Putamen (tissue), 1 donor: ENCODE measurements at places on chromosomes 1 and 21.

DNA sequence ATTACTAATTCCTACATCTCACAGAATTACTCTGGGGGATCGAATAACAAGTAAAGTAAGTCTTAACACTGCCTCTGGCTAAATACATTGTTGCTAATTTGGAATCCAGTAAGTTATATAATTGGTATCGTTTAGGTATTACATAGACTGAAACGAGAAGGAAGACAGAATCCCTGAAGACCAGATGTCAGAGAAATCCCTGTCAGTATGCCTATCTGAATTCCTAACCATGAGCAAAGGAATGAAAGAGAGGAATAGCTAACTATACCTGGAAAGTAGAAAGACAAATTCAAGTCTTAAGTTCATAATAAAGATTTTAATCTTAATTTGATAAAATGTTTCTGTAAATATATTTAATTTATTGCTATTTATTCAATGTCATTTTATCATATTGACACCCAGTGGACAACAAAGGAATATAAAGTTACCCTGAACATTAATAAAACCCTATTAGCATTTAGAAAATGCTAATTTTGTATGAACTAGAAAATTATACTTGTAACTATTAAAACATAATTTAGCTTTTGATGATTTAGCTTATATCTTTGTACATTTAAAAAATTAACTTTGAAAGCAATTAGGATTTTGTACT lies 11.4 kb downstream of the DEPDC1 start:
- DNase-seq = no peak

DNA sequence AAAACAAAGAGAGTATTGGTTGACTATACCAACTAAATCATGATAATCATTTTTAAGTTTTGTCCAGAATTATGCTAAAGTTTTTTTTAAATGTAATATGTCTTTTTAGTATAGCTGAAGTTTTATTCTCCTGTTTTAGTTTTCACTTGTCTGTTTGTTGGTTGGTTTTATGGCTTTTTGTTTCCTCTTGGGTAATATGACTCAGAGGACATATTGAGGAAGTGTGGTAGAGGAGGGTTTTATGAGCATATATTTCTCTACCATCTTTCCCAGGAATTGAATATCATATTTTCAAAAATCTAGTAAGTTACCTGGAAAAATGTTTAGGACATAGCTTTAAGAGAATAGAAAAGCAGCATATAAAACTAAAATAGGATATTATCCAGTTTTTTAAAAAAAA lies 68.6 kb upstream of the MCOLN3 start:
- no peak for DNase-seq

- no peak for DNase-seq
These were observed 27.7 kb upstream of the VN1R5 start for GRCh38 chr1:247228133-247228532.

GRCh38 chr21:27622631-27623030 lies 655.7 kb upstream of the ADAMTS5 start:
- no peak for DNase-seq

- no peak for DNase-seq
These were observed 86.0 kb downstream of the EPHB2 start for GRCh38 chr1:22796642-22797041.

DNA sequence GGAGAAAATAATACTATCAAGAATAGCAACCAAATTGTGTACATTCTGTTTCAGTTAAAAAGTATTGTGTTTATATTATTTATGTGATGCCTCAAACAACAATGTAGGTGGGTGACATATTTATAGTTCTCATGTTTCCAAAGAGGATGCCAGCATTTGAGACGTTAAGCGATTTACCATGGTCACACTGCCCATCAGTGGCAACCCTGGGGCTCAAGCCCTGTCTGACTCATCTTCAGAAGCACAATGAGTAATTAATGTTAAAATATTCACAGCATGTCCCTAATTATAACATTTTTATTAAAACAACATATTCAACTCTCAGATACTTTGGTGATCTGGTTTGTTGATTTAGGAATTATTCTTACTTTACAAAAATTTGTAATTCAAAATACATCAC lies 409.4 kb downstream of the BRINP3 start:
- no peak for DNase-seq

DNA sequence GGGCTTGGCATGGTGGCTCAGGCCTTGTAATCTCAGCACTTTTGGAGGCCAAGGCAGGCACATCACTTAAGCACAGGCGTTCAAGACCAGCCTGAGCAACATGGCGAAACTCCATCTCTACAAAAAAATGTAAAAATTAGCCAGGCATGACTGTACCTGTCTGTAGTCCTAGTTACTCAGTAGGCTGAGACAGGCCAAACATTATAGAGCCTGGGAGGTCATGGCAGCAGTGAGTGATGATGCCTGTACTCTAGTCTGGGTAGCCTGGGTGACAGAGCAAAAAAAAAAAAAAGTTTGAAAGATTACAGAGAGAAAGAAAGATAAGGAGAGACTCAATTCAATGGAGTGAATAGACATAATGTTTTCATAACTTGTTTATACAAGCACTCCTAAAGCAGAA lies 556.5 kb upstream of the BRINP3 start:
- no peak for DNase-seq

DNA sequence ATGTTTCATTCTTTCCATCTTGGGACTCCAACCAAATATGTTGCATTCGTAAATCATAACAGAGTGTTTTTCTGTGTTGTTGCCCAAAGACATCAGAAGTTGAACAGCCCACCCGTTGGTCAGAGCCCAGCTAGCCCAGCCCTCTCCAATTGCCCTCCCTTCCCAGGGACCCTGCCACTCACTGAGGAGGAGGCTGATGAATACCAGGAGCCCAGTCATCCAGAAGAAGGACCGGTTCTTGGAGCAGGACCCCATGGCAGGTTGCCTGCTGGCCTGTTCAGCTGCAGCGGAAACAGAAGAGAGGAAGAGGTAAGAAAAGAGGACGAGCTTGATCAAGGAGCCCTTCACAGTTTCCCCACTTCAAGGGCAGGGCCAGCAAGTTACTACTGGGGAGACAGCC lies 172.2 kb upstream of the ETV3 start:
- no peak for DNase-seq

- DNase-seq = no peak
These were observed 835 bp downstream of the CCDC30 start for GRCh38 chr1:42463921-42464320.

DNA sequence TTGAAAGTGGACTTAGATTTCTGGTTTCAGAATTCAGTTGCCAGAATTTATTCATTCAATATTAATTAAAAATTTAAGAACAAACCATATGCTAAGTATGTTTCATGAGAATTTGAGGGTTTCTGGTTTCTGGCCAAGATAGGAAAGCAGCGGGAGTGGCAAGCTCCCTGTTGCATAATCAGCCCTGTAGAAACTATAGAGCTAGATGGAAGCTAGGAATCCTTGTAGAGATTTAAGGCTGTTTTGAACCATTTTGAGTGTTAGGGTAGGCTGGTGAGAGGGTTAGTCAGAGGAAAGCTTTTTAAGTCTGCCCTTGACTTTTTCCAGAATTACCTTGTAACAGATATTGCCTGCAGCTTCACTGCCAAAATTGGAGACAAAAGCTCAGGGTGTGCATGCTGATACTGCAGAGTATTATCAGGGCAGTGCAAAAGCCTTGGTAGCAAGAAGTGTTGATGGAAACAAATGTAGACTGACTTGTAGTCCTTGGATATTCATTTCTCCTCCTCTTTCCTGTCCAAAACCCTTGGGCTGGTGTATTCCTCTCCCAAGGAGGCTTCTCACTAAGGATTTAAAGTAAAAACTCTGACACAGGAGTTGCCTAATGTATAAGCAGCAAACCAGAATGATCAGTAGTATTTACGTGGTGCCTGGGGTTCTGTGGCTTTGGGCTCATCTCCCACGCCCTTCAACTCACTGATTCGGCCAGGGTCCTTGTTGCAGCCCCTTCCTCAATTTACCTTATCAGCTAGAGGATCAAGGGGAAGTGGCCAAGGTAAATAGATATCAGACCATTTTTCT lies 12.6 kb upstream of the GIPC2 start:
- DNase-seq = no peak

GRCh38 chr1:180486092-180486491 lies 16.3 kb downstream of the ACBD6 start:
- DNase-seq = no peak

DNA sequence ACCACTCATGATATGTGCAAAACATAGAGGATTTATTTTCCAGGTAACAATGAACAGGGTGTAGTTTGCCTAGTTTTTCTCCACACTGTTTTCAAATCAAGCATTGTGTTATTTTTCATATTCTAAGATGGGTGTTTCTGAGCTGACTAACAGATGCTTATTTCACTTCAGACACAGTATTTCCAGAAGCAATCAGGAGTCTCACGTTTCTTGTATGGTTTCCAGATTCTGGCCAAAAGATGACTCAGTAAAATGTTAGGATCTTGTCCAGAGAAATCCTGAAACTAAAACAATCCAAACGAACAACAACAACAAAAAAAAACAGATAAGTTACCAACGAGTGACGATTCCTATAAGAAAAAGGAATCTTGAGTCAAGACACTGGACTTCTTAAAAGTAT lies 5.3 kb downstream of the UTS2 start:
- no peak for DNase-seq

- no peak for DNase-seq
These were observed 66.7 kb downstream of the ITPKB start for GRCh38 chr1:226672339-226672762.

- peak; percentile 83 for DNase-seq
These were observed 57.9 kb upstream of the FMOD start for GRCh38 chr1:203408486-203409481.

DNA sequence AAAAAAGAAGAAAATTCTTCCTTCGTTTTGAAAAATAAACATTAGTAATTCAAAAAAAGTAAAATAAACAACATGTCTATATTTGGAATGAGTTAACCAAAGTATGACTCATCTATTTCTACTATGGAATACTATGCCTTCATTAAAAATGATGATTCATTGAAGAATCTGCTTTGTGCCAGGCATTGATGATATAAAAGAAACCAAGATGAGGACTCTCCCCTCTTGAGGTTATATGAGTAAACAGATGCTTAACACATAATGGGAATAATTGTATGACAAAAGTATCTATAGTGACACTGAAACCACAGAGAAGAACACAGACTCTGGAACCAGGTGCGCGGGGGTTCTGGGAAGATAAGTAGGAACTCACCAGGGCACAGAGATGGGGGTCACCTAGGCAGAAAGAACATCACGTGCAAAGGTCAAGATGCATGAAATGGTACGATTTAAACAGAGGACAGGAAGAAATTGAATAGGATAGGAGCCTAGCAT lies 18.8 kb downstream of the ELF3 start:
- no peak for DNase-seq

DNA sequence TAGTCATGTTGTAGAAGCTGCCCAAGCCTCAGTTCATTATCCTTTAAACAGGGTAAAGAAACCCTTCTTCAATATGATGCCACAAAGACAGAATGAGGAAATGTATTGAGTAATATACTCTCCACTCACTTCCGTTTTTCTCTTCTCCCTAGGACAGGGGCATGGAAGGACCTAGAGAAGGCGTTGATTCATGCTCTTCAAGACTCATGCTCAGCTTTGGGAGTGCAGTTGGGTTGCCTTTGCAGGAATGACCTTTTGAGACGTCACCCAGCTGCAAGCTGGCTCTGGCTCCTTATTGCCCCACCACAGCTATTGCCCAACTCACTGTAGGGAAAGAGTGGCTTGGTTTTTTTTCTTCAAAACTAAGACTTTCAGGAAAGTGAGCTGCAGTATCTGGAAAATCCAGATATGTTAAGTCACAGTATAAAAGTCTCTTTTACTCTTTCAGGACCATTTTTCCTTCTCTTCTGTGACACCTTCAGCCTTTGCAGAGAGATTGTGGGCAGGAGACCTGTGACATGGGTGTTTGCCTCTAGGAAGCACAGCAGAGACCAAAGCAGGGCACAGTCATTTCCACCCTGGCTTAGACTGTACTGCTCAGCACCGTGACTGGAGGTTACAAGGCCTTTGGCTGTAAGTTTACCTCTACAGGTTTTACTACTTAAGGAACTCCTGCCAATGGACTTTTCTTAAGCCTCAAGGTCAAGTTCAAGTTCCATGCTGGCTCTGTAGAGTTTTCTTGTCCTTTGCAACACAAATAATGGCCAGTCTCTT lies 39.5 kb downstream of the XCL2 start:
- peak; percentile 7 for DNase-seq

- no peak for DNase-seq
These were observed 61.4 kb upstream of the CNN3 start for GRCh38 chr1:94988356-94988755.

DNA sequence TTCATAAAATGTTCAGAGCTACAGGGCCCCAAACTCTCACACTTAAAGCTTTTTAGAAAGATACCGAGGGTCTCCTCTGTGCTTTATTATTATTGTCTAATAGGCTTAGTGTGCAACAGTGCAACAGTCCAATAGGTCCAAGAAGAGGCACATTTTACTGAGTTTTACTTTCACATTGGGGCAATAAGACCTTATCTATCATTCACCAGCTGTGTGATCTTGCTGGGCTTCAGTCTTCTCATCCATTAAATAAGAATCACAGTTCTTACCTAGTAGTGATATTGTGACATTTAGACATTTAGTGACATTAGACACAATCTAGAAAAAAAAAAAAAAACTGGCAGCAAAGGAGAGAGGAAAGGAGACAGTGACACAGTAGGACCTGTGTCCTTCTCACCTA lies 175.8 kb upstream of the NFIA start:
- no peak for DNase-seq

- no peak for DNase-seq
These were observed 98.7 kb downstream of the OBSCN start for GRCh38 chr1:228306275-228307217.

GRCh38 chr1:39672551-39672947 lies 642 bp upstream of the NT5C1A start:
- no peak for DNase-seq

- DNase-seq = no peak
These were observed 12.6 kb downstream of the FUBP1 start for GRCh38 chr1:77966291-77966690.

DNA sequence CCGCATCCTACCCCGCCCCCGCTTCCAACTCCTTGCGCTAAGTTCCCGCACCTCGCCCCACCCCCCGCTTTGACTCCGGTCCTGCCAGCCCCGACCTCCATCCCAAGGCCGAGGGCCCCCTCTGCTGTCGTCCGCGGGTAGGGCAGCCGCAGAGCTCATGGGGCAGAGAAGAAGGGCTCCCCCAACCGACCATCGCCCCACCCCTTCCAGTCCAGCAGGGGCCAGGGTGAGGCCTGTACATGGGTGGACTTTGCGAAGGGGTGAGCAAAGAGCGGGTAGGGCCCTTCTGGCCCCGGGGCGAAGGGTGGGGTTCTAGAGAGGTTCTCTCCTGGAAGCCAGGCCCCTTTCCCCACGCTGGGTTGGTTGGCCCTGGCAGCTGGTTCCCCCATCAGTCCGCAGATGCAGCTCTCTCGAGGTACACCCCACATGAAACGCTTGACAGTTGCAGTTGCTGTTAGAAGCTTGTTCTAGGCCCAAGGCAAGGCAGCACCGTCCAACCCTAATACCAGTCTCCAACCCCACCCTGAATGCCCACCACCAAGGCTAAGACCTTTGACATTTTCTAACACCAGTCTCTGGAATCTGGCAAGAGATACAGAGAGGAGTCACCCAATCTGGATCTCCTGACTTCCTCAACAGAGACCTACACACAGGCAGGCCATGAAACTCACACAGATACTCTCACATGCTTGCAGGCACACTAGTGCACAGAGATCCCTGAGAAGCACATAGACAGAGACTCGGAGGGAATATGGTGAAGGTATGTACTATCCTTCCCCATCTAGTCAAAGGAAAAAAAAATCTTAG lies 25.3 kb upstream of the ADGRB2 start:
- peak; percentile 95 for DNase-seq
